Stimulated activated naive CD4-positive, alpha-beta T cell (primary cell): ENCODE measurements at places on chromosomes 2 and 18.

DNA sequence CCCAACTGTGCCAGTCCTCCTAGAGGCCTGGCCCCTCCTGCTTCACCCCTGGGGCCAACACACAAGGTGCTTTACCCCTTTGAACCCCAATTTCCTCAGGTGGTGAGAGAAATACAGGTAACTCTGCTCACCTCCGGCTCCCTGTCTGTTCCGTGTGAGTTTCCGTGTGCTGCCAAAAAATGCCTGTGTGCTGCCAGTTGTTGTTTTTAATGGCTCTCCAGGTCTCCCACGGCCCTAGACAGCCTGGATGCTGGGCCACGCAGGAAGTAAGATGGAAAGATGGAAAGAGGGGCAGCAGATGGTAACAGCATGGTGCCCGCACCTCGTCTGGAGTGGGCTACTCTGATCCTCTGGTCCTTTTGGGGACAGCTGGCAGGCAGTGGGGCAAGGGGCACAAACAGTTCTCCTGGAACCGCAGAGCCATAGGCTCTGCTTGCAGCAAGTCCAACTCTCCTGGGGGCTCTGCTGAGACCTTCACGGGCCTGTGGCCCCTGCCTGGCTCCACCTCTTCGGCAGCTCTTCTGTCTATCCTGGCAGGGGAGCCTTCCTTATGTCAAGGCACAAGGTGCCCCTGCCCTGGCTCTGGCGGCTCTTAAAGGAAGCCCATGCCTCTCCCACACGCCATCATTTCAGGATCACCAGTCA lies 4.3 kb upstream of the ARHGEF4 start:
- no peak for DNase-seq

DNA sequence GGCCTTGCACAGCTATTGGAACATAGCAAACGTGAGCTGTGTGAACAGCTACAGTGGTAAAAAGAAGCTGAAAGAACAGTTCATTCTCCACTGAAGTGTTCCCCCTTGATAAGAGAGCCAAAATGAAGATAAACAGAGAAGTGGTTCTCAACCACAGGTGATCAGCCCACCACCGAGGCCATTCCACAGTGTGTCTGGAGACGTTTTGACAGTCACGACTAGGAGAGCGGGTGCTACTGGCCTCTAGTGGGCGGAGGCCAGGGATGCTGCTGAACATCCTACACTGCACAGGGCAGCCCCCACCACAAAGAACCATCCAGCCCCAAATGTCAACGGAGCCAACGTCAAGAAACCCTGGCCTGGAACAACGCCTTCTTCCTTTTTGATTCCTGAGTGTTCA lies 38.4 kb downstream of the ADCY3 start:
- DNase-seq = no peak

DNA sequence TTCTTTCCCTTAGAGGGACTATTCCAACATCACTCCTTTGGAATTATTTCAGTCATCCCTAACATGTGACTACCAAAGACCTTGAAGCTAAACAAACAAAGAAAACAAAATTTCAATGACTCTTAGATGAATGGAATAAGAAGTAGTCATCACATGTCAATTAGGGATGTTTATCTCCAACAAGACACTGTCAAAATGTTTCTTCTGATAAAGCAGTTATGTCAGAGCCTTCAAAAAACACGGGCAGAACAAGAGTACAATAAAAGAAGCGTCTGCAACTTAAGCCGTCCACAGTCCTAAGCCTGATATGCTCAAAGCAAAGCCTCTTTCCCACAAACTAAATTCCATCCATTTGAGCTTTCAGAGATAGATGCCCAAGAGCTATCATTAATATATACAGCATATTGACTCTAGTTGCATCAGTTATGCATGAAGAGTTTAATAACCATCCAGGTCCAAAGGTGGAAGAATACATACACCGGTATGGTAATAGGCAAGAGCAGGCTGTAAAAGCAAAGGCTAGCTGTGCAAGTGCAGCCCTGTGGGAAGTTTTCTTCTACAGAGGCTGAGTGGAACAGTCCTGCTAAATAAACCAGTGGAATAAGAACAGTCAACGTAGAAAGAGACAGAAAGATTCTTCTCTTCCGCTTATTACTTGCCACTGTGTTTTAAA lies 98.1 kb downstream of the ICA1L start:
- no peak for DNase-seq

- DNase-seq = no peak
Measured at GRCh38 chr2:29187926-29188325, 72.7 kb downstream of the CLIP4 start.

- DNase-seq = no peak
Measured at GRCh38 chr2:65488527-65488926, 56.1 kb upstream of the SPRED2 start.

GRCh38 chr2:105821428-105822125 lies 76.9 kb downstream of the NCK2 start:
- no peak for DNase-seq

DNA sequence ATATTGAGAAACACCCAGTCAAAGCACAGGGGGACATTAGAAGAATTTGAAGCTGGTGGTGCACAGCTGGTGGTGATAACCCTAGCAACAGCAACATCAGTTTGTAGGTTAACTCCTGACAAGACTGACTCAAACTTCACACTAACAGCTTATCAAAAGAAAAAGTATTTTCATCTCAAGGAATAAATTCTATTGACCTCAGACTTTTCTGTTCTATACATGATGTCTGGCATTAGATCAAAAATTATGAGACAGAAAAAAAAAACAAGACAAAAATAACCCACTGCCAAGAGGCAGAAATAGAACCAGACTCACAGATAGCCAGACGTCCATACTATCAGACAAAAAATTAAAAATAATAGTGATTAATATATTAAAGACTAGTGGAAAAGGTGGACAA lies 126.1 kb downstream of the COL6A3 start:
- no peak for DNase-seq
